ENCODE measurements at places on chromosomes 1 and 21.

GRCh38 chr1:170619241-170620028 lies 44.5 kb upstream of the PRRX1 start:
- no peak for DNase-seq

GRCh38 chr1:80919426-80919825 lies 881.3 kb upstream of the ADGRL2 start:
- no peak for DNase-seq

DNA sequence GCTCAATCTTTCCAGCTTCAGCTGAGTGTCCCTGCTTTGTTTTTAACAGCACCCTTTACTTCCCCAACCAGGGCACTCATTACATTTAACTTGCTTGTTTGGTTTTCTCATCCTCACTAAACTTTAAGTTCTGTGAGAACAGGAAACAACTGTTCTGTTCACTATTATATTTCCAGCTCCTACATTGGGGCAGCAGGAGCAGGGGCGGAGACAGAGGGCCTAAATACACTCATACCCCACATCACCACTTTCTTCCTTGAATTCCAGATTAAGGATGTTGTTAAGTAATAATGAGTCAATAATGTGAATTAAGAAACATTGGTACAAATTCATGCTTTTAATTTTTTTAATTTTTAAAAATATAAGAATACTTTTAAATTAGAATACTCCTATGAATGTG lies 6.0 kb downstream of the DRAM2 start:
- DNase-seq: no peak

- DNase-seq: no peak
Observed at GRCh38 chr1:153397051-153397923, 6.4 kb upstream of the S100A8 start.

- DNase-seq: no peak
Observed at GRCh38 chr1:41525891-41526587, 41.6 kb upstream of the EDN2 start.

DNA sequence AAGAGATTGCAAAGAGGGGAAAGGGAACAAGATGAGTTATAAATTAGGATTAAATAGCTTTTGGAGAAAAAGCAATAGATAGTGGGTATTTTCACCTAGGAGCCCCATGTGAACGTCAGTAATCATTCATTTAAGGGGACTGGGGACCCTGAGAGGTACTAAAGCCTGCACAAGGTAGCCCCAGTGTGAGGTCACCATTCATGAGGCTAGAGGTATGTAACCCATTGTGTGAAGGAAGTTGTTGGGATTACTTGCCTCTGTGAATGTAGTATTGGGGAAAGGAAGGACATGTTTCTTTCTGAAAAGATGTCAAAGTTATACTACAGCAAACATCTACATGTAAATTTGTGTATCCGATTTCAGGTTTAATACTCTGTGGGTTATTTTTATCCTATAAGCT lies 276.8 kb downstream of the TBX15 start:
- DNase-seq: no peak

DNA sequence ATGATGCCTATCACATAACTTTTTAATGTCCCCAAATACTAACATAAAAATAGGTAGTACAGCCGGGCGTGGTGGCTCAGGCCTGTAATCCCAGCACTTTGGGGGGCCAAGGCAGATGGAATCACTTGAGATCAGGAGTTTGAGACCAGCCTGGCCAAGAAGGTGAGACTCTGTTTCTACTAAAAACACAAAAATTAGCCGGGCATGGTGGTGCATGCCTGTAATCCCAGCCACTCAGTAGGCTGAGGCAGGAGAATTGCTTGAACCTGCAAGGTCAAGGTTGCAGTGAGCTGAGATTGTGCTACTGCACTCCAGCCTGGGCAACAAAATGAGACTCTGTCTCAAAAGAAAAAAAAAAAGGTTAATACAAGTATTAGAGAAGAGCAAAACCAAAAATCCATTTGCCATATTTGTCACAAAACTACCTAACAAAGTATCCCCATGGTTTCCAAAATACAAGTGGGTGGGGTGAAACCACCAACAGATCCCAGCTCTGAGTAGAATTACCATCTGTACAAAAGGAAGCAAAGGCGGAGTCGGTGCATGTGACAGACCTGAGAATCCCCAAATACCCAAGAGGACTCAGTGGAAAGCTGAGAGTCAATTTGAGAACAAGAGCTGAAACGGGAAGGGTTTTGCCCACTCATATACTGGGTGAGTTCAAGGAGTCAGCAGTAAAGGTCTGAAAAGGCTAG lies 113.2 kb downstream of the TOMM20 start:
- DNase-seq: peak; percentile 19

GRCh38 chr1:9181990-9182783 lies 52.4 kb upstream of the H6PD start:
- no peak for DNase-seq

DNA sequence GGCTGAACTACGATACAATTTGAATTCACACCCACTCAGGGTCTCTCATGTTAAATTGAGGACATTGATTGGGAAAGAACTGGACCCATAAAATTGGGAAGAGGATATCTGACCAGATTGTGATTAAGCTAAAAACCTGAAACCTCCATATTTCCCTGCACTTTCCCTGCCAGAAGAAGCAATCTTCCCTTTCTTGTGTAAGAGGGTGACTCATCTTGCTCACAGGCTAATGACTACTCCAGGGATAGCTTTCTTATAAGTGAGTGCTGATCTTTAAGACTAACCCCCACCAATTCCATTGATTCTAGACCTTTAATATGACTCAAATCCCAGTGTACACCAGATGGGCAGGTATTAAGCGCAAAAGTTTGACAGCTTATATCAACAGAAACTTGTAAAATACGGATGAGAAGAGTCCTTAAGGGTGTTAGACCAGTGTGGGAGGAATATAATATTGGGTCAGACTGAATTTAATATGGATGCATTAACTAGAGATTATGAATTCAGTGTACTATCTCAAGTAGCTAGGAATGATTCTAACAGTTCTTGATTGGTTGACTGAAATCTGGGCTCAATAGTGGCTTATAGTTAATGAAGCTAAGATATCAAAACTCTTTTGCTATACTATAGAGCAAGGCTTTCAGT lies 12.1 kb upstream of the SGIP1 start:
- no peak for DNase-seq

DNA sequence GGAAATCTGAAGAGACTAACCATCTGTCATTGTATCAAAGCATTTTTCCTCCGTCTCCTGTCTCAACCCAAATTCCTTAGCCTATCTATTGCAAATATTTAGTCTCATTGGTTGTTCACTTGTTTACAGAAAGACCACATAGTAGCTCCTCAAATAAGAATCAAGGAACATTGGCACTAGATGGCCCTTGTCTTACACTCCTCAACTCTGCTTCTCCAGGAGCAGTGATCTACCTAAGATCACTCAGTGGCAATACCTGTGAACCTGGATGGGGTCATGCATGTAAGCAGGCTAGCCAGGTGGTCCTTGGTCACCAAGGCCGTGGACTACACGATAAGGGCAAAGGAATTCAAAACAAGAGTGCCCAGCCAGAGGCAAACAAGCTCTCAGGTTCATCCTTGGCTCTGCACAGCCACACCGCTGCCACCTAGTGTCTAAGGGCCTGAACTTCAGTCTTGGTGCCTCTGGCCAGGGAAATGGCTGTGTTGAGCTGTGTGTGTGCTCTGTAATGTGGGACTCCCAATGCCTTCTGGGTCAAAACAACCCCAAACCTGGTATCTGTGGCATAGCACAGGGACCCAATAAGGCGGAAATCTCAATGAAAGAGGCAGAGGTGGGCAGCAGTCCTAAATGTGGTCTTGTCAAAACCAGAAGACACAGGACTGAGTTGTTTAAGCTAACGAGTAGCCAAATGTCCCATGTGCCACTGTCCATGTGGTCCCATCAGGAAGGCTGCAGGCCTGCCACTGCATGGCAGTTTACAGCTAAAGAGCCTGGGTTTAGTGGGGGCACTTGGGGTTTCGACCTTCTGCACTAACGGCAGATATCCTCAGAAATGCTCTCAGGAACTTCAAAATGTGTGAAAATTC lies 54.5 kb downstream of the GPR161 start:
- peak; percentile 58 for DNase-seq

DNA sequence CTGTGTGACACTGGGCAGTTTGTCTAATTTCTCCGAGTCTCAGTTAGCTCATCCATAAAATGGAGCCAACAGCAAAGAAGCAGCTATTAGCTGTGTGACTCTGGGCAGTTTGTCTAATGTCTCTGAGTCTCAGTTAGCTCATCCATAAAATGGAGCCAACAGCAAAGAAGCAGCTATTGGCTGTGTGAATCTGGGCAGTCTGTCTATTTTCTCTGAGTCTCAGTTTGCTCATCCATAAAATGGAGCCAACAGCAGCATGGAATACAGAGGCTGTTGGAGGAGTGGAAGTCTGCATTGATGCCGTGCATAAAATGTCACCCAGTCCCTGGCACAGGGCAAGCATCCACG lies 297.0 kb upstream of the VAMP3 start:
- DNase-seq: no peak

DNA sequence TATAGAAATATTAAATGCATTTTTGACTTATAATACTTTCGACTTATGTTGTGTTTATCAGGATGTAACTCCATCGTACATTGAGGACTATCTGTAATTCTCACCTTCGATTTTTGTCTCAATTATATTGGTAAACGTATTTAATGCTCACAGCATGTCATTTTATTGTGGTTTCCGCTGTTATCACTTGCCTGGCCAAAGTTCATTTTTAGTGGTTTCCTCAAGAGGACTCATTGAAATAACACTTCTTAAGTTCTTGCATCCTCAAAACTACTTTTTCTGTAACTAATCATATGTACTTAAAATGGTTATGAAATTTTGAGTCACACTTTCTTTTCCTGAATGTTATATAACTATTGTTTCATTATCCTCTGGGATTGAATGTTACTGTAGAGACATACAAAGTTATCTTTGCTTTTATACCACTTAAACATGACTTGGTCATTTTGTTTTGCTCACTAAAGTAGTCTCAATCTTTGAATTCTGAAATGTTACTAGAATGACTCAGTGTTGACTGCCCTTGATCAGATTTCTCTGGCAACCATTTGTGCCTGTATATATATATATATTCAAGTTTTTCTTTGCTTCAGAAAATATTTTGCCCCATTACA lies 289.6 kb upstream of the PROX1 start:
- DNase-seq: no peak

- no peak for DNase-seq
Observed at GRCh38 chr1:46368791-46369190, 25.3 kb upstream of the FAAH start.

- DNase-seq: no peak
Observed at GRCh38 chr1:227937031-227937837, 10.5 kb downstream of the WNT9A start.

GRCh38 chr1:14184454-14184853 lies 414.0 kb upstream of the KAZN start:
- no peak for DNase-seq

GRCh38 chr1:110237386-110238152 lies 27.5 kb downstream of the KCNC4 start:
- DNase-seq: no peak

DNA sequence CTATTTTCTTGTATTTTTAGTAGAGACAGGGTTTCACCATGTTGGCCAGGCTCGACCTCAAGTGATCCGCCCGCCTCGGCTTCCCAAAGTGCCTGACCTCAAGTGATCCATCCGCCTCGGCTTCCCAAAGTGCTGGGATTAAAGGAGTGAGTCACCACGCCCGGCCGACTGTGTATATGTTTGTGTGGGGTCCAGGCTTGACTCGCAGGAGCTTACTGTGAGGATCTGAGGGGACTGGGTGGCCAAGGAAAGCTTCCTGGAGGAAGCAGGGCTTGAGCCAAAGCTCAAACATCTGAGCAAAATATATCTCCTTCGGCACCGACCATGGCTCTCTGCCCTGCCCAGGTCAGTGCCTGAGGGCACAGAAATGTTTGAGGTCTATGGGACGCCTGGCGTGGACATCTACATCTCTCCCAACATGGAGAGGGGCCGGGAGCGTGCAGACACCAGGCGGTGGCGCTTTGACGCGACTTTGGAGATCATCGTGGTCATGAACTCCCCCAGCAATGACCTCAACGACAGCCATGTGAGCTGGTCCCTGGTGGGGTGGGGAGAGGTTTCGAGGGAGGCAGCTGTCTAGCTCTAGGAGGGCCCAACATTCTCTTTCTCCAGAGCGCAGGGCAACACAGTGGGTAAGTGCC lies 10.5 kb downstream of the PADI3 start:
- DNase-seq: no peak

DNA sequence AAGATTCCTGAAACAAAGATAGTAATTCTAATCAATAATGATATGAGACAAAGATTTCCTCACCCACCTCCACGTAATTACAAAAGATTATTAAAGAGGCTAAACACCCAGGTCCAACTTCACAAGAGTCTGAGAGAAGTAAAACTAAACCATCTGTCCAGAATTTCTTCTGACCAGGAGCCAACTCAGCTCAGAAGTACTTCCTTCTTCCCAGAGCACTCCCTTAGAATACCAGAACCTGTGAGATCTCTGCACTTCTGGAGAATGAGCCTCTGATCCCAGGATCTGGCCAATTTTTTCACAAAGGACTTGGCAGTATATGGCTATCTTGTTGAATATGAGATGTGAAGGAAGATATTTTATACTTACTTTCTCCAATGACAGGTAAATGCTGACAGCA lies 120.6 kb upstream of the PALMD start:
- DNase-seq: no peak

GRCh38 chr21:34372321-34372720 lies 3.0 kb upstream of the SMIM11 start:
- DNase-seq: no peak

DNA sequence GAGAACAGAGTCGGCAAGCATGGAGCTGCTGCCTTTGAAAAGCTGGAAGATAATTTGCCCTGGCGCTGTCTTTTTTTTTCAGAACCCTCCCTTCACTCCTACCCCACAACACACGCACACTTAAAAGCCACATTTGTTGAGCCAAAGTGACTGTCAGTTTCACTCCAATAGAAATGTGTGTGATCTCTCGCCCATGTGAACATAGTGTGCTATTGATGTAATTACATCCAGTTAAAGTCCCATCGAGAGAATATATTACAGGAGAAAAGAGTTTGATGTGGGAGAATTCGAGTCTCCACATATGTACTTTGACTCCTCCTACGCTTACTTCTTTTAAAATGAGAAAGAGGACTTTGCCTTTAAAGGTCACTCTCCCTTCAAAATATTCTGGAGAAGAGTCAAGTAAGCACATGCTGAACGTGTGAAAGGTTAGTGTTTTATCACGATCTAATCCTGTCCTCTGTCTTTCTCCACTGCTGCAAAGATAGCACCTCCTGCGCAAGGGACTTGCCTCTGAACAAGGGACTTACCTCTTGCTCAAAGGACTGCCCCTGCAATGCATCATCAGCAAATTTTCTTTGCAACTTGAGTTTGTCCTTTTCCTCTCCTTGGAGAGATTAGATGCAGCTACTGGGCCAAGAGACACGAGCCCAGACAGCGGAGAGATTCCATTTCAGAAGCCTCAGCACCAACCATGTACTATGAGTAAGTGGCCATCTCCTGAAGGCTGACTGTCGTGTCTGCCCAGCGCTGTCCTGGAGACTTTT lies 613.9 kb downstream of the PTPRU start:
- no peak for DNase-seq
